Lung microvascular endothelial cell (primary cell): ENCODE measurements at places on chromosomes 4 and X.
A peak's percentile ranks its signal among the peaks of the same experiment; 100 is the strongest.

DNA sequence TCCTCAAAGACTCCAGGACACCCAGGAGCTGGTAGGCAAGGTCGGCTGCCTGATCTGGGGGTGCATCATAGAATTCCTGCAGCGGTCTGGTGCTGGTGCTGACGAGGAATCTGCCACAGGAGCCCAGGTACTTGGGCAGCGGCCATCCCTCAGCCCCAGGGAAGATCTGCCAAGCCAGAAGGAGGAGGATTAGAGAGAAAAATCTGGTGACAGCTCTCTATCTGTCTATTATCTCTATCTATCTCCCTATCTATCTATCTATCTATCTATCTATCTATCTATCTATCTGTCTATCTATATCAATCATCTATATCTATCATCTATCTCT is 46.7 kb downstream of the DIPK2B start:
- no peak for DNase-seq

DNA sequence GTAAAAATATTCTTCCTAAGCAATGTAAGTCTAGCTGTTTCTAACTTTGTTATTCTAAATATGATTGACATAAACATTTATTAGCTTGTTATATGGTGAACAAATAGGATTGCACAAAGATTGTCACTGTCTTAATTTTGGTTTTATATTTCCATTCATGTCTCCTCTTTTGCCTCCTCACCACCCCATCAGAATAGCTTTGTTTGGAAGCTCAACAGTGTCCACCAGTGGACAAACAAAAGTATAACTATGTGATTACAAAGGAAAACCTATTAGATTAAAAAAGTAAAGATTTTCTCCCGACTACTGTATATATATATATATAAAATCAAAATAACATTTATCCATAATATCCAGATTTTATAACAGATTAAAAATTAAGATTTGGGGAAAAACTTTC is 468.2 kb downstream of the ZIC3 start:
- peak; percentile 1 for DNase-seq

DNA sequence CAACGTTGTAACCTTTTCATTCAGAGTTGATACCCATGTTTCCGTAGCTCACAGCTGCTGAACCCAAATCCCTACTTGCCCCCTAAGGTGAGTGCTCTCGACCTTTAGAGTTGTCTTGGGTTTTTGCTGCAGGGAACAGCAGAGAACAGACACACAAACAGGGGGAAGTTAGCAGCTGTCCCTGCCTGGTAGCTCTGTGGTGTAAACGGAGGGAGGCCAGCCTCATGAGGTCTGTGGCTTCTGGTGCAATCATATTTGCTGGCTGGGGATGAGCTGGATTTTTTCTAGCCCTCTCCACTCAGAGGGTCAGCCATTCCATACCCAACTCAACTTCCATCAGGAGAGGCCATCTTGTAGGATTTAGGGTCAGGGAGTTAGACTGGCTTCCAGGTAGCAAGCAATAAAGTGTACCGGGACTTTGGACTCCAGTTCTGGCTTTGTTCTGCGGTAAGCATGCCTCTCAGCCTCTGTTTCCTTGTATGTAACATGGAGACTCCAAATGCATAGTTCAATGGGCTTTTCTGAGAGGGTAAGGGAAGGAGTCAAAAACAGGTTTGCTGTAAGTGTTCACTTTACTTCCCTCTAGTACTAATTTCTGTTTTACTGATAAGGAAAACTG is 218.9 kb downstream of the MID1IP1 start:
- no peak for DNase-seq

DNA sequence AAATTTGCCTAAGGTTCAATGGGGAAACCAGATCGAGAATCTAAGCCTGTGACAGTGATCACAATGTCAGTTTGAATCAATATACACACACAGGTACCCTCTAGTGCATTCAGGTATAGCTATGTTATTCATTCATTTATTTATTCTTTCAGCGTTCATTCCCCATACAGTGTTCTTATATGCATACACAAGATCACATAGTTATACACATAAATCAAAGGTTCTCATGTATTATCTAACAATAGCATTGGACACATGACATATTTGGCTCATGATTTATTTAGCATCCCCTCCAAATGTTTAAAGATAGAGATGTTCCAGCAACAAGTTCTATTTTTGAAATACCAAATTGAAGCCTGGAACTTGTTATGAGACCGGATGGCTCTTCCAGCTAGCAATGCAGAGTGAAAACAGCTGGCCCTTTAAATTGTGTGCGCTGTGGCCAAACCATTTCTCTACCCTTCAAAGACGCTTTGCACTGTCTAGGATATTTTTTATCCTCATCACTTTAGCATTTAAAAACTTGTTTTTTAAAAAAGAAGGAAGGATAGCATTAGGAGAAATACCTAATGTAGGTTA is 131.0 kb downstream of the ATXN3L start:
- DNase-seq: no peak

DNA sequence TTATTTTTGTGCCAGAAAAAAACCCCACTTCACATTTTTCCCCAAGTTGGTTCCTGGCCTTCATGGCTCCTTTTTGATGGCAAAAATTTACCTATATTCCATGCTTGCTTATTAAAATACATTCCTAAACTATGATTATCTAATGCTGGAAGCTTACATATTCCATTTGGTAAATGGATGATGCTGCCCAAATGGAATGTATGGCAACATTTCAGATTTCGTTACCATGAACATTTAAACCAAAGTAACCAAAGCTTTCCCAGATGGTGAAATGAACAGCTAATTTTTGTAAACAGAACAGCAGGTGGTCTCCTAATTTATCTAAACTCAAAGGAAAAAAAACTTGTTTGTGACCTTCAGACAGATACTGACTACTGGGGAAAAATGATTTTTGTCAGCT is 110.8 kb upstream of the TEX13A start:
- DNase-seq: peak; percentile 36

GRCh38 chr4:56703378-56703777 is 22.3 kb upstream of the HOPX start:
- no peak for DNase-seq

GRCh38 chr4:100828986-100829685 is 311.3 kb upstream of the EMCN start:
- no peak for DNase-seq

- peak; percentile 59 for DNase-seq
These were observed 8.7 kb upstream of the SLC25A4 start for GRCh38 chr4:185134307-185134869.

DNA sequence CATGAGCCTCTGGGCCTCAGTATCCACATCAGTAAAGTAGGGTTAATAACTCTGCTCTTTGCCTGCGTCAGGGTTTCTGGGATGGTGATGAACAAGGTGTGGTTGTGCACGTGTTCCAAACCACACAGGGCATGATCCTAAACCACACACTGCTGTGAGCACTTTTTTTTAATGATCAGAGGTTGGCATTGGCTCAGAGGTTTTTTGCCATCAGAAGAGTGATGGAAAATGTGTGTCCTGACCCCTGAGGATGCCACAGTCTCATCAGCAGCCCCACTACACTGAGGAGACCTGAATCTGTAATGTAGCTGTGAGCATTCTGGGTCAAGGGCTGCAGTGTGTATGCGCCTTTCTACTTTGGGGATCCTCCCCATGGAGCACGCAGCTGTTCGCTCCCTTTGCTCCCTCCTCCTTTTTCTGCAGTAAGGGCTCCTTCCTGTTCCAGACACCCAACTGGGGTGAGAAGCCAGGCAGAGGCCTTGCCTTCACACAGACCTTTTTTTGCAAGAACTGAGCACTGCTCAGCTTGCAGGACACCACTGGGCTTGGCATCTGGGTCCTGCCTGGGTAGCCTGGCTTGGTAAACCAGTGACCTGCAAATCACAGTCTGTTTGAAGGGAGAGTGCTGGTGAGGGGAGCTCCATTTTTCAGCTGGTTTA is 87.5 kb downstream of the MAMLD1 start:
- DNase-seq: no peak

- no peak for DNase-seq
These were observed 114.5 kb upstream of the PCDH7 start for GRCh38 chr4:30605616-30606190.

DNA sequence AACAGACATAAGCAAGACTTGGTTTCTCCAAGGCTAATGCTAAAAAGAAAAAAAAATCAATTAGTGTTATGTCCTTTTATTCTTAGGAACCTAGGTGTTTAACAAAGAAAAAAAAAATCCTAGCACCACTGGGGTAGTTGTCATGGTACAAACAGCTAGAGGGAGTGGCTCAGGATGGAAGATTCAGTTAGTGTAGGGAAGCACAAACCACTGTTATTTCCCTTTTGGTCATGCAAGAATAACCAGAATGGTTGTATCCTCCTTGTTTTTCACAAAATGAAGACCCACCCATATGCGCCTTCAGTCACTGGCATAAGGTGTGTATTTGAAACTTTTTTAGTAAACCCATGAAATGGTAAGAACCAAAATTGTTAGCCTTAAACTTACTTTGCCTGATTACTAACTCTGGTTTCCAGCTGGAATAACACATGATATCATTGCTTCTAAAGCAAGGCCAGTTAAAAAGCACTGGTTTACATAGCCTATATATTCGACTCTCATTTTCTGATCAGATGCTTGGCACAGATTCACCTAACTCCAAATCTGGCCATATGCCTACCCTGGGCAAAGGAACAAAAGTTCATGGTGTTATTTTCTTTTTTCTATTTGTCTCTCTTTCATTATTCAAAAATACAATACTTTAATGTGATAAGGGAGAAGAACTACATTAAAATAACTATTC is 132.6 kb downstream of the SCFD2 start:
- peak; percentile 66 for DNase-seq

DNA sequence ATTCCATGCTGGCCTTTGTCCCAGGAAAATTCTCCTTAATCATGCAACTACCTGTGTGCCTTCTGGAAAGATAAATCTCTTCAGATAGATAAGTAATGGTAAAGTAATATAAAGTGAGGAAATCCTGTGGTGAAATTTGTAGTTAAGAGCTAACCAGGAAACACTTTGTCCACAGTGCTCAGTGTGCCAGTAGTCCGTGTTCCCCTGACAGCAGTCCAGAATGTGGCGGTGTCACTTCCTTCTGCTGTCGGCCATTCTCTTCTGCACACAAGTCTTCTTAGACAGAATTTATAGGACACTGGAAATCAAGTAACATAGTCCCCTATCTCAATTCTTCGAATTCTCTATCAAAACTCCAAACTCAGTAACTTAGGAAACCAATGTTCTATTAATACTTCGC is 5.7 kb upstream of the CXXC4 start:
- DNase-seq: no peak

DNA sequence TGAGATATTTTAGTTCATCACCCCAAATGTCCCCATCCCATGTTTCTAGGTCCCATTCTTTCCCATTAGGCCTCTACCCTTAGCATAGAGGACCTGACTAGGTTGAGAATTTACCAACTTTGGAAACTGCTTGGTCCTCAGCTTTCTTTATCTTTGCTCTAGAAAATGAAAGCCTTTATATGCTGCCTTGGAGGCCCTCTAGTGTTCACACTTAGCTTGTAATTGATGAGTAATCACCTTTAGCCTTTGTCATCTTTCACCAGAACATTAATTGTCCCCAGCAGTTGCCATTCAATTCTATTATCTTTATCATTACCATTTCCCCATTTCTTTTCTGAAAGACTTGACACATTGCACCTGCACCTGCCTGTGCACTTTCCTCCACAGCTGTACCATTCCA is 589.2 kb upstream of the NR3C2 start:
- DNase-seq: peak; percentile 46

DNA sequence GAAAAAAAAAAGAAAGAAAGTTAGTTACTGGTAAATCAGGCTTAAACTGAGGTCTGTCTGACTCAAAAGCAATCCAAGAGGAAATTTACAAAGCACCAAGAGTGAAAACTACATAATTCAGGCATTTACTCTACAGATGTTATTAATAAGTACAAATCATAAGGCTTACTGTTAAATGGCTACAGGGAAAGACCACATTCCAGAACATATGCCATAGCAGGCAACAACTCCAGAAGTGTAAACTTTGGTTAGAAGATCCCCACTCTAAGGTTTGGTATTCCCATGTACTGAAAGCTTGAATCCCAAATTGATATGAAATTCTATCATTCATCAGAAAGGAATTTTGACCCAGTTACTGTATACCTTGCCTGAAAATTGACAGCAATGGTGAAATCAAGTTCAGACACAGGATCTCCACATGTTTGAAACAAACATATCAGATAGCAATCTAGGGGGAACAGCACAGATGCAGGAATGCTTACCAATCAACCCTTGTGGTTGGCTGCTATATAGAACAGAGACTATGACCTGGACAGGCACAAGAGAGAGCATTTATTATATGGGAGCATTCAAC is 6.6 kb downstream of the USP26 start:
- DNase-seq: no peak

DNA sequence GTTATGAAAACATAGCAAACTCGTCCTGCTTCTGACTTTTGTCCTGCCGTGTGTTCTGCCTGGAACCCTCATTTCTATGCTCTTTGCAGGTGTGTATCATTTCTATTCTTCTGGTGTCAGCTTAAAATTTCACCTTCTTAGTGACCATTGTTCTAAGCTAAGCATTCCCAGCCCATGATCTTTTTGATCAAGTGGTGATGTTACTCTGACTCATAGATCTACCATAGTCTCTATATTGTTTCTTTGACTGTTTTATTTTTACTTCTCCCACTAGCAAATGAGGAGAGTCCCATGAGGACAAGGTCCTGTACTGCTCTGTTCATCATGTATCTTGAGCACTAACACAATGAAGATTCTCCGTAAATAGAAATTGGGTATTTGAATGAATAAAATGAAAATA is 14.1 kb upstream of the CXCL6 start:
- DNase-seq: no peak

DNA sequence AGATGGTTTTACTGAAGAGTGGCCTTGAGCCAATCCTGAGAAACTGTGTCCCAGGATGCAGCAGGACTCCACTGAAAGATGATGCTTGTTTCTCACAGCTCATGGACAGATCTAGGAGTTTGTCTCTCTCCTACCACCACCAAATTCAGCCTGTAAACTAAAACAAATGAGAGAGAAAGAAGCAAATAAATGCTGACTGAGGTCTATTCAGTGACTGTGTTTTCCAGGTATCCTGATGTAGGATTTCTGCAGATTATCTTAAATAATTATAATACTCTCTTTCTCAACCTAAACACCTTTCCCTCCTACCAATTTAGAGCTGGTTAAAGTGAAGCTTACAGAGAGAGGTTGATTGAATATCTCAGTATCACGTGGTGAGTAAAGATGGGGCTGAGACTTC is 599.6 kb upstream of the LCORL start:
- no peak for DNase-seq

- no peak for DNase-seq
These were observed 34.9 kb upstream of the IQSEC2 start for GRCh38 chrX:53316111-53316859.

- DNase-seq: no peak
These were observed 615.2 kb downstream of the TRIML1 start for GRCh38 chr4:188754372-188755002.

- no peak for DNase-seq
These were observed 84.2 kb downstream of the NPNT start for GRCh38 chr4:105979506-105979905.

- peak; percentile 65 for DNase-seq
These were observed 31.9 kb downstream of the CPEB2 start for GRCh38 chr4:15034071-15034764.
